Myocyte (in vitro differentiated cells): ENCODE measurements at places on chromosomes 5 and 9. TPM values are rescaled to one million over a fixed set of nuclear protein-coding genes. Genes with fewer than 3 reads are reported as not detected.

The C5orf46 gene
- total RNA-seq: not detected in 2 replicates

The MARCOL gene
- total RNA-seq: not detected in 2 replicates

The GPRIN1 gene
- 5.2 and 9.6 TPM in 2 replicates for total RNA-seq

The GZMA gene
- not detected in 2 replicates for total RNA-seq

The OR1Q1 gene
- total RNA-seq: not detected in 2 replicates

The IQGAP2 gene
- total RNA-seq: 0.16 TPM in 1 of 2 replicates, not detected in the other

The PTPRD gene
- total RNA-seq: not detected in 2 replicates

The PTGES gene
- not detected in 2 replicates for total RNA-seq

The FYB1 gene
- not detected in 2 replicates for total RNA-seq

The BASP1 gene
- total RNA-seq: 69.7 and 80.7 TPM in 2 replicates

The AQP3 gene
- 89.2 and 113 TPM in 2 replicates for total RNA-seq

The OBP2B gene
- total RNA-seq: not detected in 2 replicates

The CSF1R gene
- total RNA-seq: not detected in 2 replicates

The BTNL8 gene
- total RNA-seq: not detected in 2 replicates

The PRDM9 gene
- not detected in 2 replicates for total RNA-seq

The NSMF gene
- total RNA-seq: 53.9 and 69.9 TPM in 2 replicates

The GARIN3 gene
- total RNA-seq: not detected in 2 replicates

The GCNT4 gene
- total RNA-seq: 0.35 and 0.47 TPM in 2 replicates

The RAPGEF1 gene
- 274 and 290 TPM in 2 replicates for total RNA-seq

The SLC45A2 gene
- total RNA-seq: 0.05 and 0.37 TPM in 2 replicates

The PCDHGB6 gene
- 0.78 and 0.96 TPM in 2 replicates for total RNA-seq

The PCDHGA1 gene
- 5.2 and 5.9 TPM in 2 replicates for total RNA-seq

The PAEP gene
- not detected in 2 replicates for total RNA-seq

The AGTPBP1 gene
- 4.0 and 6.2 TPM in 2 replicates for total RNA-seq

The NUTM2F gene
- total RNA-seq: not detected in 2 replicates

The LRRC70 gene
- total RNA-seq: 0.19 TPM in 1 of 2 replicates, not detected in the other

The RLN1 gene
- total RNA-seq: 0.57 TPM in 1 of 2 replicates, not detected in the other

The EPB41L4A gene
- 0.86 TPM in 1 of 2 replicates, not detected in the other for total RNA-seq

The S1PR3 gene
- total RNA-seq: 0.70 and 1.3 TPM in 2 replicates

The QRFP gene
- not detected in 2 replicates for total RNA-seq

The CCL21 gene
- total RNA-seq: not detected in 2 replicates

The SLIT3 gene
- total RNA-seq: not detected in 2 replicates

The PCA3 gene
- total RNA-seq: not detected in 2 replicates

The SPINK7 gene
- not detected in 2 replicates for total RNA-seq

The TRIO gene
- 122 and 126 TPM in 2 replicates for total RNA-seq

The POU5F2 gene
- total RNA-seq: 0.26 and 0.29 TPM in 2 replicates

The PALM2AKAP2 gene
- total RNA-seq: 24.1 and 26.6 TPM in 2 replicates

The ALDOB gene
- total RNA-seq: not detected in 2 replicates

The NR4A3 gene
- total RNA-seq: 0.05 and 0.26 TPM in 2 replicates

The THBS4 gene
- total RNA-seq: 1.4 and 2.0 TPM in 2 replicates

The PCDHGA9 gene
- total RNA-seq: 0.88 and 1.7 TPM in 2 replicates

The ADAMTSL2 gene
- total RNA-seq: 4.7 and 8.1 TPM in 2 replicates

The PLCXD3 gene
- not detected in 2 replicates for total RNA-seq

The ATG10 gene
- 8.2 and 10.7 TPM in 2 replicates for total RNA-seq

The CCNI2 gene
- not detected in 2 replicates for total RNA-seq

The TAF11L10 gene
- not detected in 2 replicates for total RNA-seq

The FOXD4 gene
- 0.16 and 0.19 TPM in 2 replicates for total RNA-seq

The RNF183 gene
- not detected in 2 replicates for total RNA-seq

The SUSD3 gene
- not detected in 2 replicates for total RNA-seq

The SHISAL2B gene
- not detected in 2 replicates for total RNA-seq

The PAPPA gene
- 4.5 and 6.5 TPM in 2 replicates for total RNA-seq

The LIX1 gene
- not detected in 2 replicates for total RNA-seq

The LVRN gene
- 0.88 and 4.0 TPM in 2 replicates for total RNA-seq

The NSG2 gene
- 0.13 TPM in 1 of 2 replicates, not detected in the other for total RNA-seq

The KIF4B gene
- not detected in 2 replicates for total RNA-seq

The ANGPTL2 gene
- total RNA-seq: 68.3 and 80.6 TPM in 2 replicates

The SREK1 gene
- total RNA-seq: 63.1 and 75.7 TPM in 2 replicates

The F2RL1 gene
- not detected in 2 replicates for total RNA-seq
